ENCODE measurements at places on chromosomes 3 and 15. TPM values are rescaled to one million over a fixed set of nuclear protein-coding genes. Genes with fewer than 3 reads are reported as not detected.

The FBXO45 gene
- 7.5 TPM for total RNA-seq

The ASB14 gene
- total RNA-seq: not detected

GRCh38 chr3:56799251-56799882, 2.4 kb downstream of the ARHGEF3 start:
- no peak for DNase-seq

- DNase-seq: no peak
These were observed 277.4 kb upstream of the NR2E3 start for GRCh38 chr15:71532994-71533393.

GRCh38 chr3:156820692-156821080, 5.5 kb upstream of the LEKR1 start:
- DNase-seq: no peak

- DNase-seq: no peak
These were observed 287.5 kb downstream of the PTPRG start for GRCh38 chr3:61848885-61849284.

Data from transverse colon (tissue), 4 donors.